ENCODE measurements at places on chromosomes 1 and 21.
A peak's percentile ranks its signal among the peaks of the same experiment; 100 is the strongest.

- DNase-seq = no peak
Observed at GRCh38 chr1:29414086-29414485, 177.8 kb downstream of the PTPRU start.

DNA sequence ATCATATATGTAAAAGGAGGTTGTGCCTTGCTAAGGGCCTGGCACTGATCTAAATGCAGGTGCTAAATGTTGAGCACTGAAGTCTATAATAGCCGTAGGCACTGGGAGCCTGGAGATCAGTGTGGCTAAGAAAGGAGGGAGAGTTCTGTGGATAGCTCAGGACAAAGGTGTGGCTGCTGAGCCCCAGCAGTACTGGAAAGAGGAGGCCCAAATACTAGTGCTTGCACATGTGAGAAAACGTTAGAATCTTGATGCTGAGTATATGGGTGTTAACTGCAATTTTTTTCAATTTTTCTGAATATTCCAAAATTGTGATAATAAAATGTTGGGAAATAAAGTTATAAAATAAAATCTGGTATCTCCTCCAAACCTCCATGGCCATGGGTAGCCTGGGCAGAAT, 62.5 kb upstream of the PTGFRN start:
- DNase-seq = no peak

DNA sequence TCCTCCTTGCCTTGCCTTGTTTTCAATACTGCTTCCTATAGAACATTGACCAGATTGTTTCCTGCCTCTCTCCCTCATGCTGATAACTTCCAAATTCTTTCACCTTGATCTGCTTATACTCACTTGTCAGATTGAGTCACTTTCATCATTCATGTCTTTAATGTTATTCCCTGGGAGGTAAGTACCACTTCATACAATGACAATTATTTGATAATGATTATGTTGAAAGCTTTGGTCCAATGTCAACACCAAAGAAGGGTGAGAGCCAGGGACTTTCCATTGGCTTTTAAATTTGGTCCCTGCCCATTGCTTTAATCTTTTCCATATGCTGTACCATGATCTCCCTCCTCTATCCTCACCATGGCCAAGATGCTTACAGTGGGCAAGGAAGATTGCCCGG, 137.4 kb downstream of the SYT2 start:
- no peak for DNase-seq

DNA sequence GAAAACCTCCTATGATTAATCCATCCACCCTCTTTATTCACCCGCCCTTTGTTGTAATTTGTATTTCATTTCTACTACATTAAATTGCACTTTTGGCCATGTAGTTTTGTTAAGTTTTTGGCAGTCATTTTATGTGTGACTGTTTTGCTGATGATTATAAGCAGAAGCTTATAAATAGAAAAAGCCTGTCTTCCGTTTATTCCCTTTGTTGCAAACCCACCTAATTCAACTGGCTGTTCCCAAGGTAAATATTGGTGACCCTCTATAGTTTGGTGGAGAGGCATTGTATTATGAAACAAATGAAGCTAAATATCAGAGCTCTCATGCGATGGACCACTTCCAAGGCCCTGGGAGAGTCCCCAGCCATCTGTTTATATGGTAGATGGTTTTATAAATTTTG, 36.7 kb upstream of the IGSF3 start:
- no peak for DNase-seq

DNA sequence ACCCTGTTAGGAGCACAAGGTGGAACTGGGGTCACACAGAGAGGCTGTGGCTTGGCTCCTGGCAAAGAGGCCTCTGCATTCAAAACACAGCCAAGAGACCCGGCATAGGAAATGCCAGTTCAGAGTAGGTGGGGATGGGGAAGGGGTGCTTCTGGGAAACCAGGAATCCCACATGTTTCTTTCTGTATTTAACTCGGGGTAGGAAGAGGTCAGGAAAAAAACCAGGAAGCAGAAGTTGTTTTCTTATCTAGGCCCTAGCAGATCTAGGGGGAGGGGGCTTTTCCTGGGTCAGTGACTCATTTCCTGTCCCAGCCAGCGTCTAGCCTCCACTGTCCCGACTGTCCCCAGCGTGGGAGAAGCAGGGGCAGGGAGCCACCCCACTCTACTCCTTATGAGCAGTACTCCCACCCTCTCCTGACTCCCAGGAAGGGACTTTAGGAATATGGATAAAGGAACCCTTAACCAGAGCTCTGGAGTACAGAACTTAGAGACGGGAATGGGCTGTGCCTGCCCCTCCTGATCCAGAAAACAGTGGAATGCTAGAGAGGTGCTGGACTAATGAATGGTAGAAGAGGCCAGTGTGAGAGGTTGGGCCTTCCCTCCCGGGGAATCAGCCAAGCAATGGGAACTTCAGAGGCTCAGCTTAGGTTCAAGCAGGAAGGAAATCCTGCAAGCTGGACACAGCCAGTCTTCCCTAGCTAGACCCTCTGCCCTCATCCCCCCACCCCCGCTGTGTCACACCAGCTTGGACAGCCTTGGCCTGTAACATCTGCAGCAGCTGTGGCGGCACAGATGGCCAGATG, 5.7 kb downstream of the FHL3 start:
- DNase-seq = peak; percentile 39

DNA sequence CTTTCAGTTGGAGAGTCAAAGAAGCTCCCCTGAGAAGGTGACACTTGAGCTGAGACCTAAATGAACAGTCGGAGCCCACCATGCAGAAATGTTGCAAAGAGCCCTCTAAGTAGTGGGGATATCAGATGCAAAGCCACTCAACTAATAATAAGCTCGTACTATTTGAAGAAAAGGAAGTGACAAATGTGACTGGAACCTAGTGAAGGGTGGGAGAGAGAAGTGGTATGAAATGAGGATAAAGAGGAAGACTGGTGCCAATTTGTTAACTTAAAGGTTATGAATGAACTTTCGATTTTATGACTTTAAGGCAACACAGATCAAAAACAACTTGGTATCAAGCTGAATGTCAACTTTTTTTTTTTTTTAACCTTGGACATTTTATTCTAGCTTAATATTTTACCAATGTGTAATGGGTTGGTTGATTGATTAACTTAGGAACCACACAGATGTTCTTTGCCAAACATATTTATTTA, 14.7 kb downstream of the LYPLAL1 start:
- no peak for DNase-seq

DNA sequence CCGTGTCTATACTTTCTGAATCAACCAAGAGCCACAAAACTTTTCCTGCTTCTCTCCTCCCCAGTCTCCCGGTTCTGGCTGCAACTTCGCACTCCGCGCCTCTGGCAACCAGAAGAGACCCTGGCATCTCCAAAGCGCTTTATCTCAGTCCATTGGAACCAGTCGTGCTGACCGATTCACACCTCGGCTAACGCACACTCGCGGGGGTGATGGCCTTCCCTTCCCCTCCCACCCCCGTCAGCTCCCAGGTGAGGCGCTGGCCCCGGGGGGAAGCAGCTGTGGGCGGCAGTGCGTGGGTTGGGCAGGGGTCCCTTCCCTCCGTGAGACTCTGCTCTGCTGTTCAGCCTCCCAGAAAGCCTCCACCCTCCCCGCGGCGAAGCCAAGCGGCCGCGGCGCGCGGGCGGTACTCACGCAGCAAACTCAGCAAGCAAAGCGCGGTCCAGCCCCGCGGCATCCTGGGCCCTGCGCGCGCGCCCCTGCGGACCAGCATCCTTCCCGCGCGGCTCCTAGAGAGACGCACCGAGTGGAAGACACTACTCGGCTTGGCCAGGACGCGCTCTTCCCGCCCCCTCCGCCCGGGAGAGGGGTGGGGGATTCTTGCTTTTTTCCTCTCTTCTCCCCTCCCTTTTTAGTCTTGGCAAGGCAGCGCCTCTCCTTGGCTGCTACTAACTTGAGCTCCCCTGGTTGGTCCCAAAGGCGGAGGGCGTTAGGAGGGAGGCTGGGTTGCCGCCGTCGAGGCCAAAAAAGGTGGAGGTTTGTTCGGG, at the start of gene CD34:
CD34 (minus strand) TSS at position 535 of the 764 bp plus-strand sequence; CDS start at position 490, 45 bp downstream.
- DNase-seq = peak; percentile 37

DNA sequence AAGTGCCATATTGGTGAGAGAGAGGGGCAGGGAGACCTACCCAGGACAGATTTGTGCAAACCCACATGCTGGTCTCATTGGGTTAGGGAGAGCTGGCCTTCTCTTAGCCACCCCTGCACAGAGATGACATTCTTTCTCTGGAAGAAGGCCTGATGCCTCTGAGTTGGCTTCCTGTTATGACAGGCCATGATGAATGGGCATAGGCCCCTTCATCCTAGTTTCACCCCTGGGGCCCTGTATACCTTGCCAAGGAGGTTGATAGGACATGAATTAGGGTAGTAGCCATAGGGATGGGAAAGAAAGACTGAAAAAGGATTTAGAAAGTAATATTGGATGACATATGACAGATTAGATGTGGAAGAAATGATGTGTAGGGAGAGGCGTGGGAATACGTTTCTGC, 46.6 kb downstream of the TENT5C start:
- DNase-seq = no peak

- peak; percentile 66 for DNase-seq
Observed at GRCh38 chr21:35528116-35529042, 479.3 kb upstream of the RUNX1 start.

- DNase-seq = peak; percentile 68
Observed at GRCh38 chr1:148362216-148362611, 120.9 kb downstream of the PPIAL4G start.

DNA sequence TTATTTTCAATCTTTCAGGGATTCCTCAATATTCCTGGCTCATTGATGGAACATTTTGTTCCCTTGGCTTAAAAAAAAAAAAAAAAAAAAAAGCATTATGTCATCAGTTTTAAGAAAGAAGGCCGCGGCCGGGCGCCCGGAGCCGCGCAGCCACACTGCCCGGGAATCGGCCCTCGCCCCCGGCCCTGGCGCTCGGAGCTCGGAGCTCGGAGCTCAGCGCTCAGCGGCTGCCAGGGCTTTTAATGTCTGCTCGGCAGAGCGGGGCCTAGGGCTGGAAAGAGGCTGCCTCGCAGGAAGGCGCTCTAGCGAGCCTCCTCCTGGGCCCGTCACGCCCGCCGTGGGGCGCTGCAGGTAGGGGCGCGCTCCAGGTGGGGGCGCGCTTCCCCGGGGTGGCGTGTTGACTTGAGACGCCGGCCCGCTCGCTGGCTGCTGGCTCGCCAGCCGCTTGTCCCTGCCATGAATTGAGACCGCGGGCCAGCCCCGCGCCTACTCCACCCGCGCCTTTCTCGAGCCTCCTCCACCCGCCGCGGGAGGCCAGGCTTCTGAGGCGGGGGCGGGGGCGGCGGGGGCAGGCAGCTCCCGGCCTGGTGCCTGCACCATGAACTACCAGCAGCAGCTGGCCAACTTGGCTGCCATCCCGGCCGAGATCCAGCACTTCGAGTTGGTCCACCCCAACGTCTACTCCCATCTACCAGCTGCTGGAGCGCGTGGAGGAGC, 5.4 kb upstream of the TDRD5 start:
- DNase-seq = no peak

DNA sequence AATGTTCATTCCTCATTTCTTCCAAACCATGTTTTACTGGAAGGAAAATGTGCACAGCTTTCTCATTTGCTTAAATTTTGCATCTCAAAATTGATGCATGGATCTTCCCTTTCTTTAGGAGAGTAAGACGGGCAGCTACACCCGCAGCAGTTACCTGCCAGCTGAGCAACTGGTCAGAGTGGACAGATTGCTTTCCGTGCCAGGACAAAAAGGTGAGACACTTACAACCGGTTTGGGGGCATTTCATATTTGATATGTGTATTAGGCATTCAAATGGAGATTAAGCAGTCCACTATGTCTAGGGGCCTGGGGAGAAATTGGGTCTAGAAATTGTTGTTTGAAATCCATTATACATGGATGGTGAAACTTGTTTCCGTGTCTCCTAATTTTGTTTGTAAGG, 12.9 kb downstream of the C8A start:
- no peak for DNase-seq

- no peak for DNase-seq
Observed at GRCh38 chr1:43982808-43983207, 3.8 kb downstream of the B4GALT2 start.

GRCh38 chr1:173195596-173196088, 11.5 kb downstream of the TNFSF4 start:
- peak; percentile 89 for DNase-seq

DNA sequence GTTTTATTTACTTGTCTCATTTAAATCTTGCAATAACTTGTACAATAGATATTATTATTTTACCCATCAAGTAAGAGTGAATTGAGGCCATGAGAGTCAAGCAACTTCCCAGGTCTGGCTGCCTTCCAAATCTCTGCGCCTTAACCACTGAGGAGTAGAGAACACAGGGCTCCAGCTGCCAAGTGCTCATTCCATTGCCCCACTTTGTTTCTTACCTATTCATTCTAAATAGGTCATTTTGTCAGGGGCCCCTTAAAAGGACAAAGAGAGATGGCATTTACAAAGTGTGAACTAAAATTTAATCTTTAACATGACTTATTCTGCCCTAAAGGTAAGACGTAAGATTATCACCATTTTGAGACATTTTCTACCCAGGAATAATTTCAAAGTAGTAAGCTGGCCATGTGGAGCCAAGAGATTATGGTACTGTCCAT, 3.5 kb downstream of the PPP1R15B start:
- peak; percentile 42 for DNase-seq

DNA sequence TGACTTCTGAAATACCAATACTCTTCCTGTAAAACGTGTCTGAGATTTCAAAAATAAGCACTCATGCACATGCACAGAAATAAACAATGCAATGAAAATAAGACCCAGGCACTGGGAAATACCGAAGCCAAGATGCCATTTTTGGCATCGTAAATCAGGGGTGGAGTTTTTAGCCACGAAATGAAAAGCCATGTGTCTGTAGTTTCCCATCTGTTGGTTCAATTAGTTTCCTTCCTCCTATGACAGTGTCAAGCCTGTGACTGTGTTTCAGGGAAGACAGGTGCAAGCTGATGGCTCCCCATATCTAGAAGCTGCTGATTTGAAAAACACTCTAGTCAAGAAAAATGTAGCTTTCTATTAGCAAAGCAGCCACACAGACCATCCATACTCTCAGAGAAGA, 480.4 kb upstream of the CAMK1G start:
- DNase-seq = no peak

DNA sequence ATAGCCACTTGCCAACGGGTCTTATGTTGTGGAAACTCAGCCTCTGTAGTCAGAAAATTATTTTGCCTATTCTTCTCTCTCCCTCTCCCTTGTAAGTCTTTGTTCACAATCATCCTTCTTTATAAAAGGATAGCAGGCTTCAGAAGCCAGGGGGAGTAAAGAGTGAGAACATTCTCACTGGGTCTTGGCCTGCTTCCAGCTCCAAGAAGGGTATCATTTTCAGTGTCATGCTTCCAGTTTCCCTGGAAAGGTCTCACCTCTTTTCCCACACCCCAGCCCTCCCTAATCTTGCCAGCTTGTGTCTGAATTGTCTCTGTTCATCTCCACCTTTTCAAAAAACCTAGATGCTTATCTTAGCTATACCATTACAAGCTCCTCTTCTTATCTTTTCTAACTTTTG, 346.2 kb upstream of the LRRC7 start:
- DNase-seq = no peak

DNA sequence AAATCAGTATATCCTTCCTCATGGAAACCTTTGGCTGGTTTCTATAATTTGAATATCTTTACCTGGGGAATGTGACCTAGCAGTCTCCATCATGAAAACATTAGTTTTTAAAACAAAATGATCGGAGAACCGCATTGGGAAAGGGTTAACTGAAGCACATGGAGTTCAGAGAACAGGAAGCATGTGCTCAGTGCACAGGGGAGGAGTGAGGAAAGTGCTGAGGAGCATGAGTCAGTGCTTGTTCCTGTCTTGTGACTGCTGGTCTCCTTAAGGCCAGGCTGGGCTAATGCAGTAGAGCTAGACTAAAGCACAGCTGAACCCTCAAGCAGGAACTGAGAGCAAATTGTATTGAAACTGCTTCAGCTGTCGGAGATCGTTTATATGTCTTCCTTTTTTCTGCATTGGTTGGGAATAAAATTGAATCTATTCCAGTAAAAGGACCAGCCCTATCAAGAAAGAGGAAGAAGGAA, 5.8 kb downstream of the IFI16 start:
- peak; percentile 83 for DNase-seq
